ENCODE measurements at places on chromosomes 12 and 14. TPM values are rescaled to one million over a fixed set of nuclear protein-coding genes. Genes with fewer than 3 reads are reported as not detected.

Gene PTCSC3
- not detected for total RNA-seq

Gene ADCY6
- total RNA-seq, result 20.0 TPM

Gene DPY19L2
- total RNA-seq, result 18.2 TPM

Gene ZFHX2
- 6.1 TPM for total RNA-seq

Gene HRK
- 2.6 TPM for total RNA-seq

Gene CLECL1
- not detected for total RNA-seq

Gene BDKRB1
- total RNA-seq, result 0.23 TPM

Gene SYNE3
- 1.0 TPM for total RNA-seq

Gene CD163
- total RNA-seq, result 0.80 TPM

Gene STXBP6
- 4.9 TPM for total RNA-seq

Gene FRMD6
- total RNA-seq, result 129 TPM

Gene NEMF
- total RNA-seq, result 96.0 TPM

Gene AKAP3
- total RNA-seq, result 8.1 TPM

Gene DHH
- total RNA-seq, result 0.13 TPM

Gene GPR84
- total RNA-seq, result 0.22 TPM

Gene MYBPC1
- total RNA-seq, result not detected

Gene B4GALNT3
- 1.6 TPM for total RNA-seq

All from motor neuron (in vitro differentiated cells).